ENCODE measurements at places on chromosomes 13 and 19.

DNA sequence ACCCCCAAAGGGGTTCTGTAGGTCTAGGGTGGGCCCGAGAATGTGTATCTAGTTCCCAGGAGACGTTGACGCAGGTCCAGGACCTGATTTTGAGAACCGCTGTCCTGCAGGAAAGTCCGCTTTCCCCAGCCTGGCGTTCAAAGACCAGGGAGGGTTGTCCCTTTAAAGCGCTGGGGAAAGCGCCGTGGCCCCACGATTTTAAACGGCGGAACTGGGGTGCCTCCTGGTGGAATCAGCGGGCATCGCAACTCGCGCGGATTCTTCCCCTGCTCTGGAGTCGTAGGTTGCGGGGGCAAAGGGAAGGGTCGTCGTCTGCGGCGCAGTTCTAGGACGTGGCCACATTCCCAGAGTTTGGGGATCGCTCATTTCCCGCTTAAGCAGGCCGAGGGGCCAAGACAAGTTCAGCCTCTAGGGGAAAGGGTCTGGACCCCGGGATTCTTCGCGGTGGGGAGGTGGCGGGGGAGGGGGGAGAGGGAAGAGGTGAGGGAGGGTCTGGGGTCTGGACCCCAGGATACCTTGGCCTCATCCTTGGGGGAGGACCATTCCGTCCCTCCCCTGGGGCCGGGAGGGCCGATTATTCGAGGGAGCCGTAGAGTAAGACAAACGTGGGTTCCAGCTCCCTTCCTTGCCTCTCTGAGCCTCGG lies 7.7 kb downstream of the PNMA8B start:
- DNase-seq = peak; percentile 59

- DNase-seq = peak; percentile 72
Observed at GRCh38 chr19:18194554-18195238, 1.7 kb downstream of the MPV17L2 start.

DNA sequence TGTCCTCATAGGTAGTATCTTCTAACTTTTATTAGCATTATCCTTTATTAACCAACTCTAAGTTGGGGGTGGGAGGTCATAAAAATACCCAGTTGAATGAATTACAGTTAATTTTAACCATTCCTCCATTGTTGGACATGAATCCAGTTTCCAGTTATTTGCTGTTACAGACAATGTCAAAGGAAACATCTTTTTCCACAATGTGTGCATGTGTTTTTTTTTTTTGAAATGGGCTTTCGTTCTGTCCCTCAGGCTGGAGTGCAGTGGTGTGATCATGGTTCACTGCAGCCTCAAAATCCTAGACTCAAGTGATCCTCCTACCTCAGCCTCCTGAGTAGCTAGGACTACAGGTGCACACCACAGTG lies 32.0 kb downstream of the KLF5 start:
- DNase-seq = no peak

DNA sequence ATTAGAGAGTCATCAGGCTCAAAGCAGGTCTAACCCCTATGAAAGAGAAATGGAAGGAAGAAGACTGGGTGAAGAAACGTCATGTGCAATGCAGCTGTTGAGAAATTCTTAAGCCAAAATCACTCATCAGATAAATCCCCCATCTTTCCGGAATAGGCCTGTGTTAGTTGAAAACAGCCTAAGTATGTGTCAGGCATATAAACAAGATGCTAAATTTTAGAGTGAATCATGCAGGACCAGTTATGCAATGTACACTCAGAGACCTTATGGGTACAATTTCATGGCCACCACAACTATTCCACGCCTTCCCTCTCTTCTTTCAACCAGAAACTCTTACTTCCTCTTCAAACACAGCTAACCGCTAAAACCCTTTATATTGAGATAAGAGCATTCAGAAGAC lies 717.7 kb upstream of the ATXN8OS start:
- DNase-seq = no peak

DNA sequence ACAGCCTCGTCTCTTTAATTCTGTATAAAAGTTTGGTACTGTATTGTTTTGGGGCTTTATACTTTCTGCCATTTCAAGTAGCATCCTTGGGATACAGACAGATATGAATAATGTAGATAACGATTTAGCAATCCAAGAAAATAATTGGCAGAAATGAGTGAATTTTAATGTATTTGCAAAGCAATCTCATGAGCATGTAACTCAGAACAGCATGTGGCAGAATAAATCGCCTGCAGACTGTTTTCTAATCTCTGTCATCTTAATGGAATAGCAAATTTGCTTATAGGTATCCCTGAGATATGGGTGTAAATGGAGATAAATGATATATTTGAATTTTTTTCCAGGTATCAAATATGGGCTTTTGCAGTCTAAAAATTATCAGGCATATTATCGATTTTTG lies 166.0 kb downstream of the GPC5 start:
- DNase-seq = no peak

GRCh38 chr19:6059396-6059947 lies 50.8 kb downstream of the RFX2 start:
- DNase-seq = no peak

- no peak for DNase-seq
Observed at GRCh38 chr13:49759503-49759902, 33.0 kb downstream of the KPNA3 start.

GRCh38 chr19:28543244-28543776 lies 669.6 kb downstream of the UQCRFS1 start:
- DNase-seq = no peak

All from hematopoietic multipotent progenitor cell (in vitro differentiated cells).